ENCODE measurements at places on chromosomes 4 and X. TPM values are rescaled to one million over a fixed set of nuclear protein-coding genes. Genes with fewer than 3 reads are reported as not detected.
A peak's percentile ranks its signal among the peaks of the same experiment; 100 is the strongest.

- peak; percentile 90 for DNase-seq
These were observed 1393.4 kb upstream of the PCDH7 start for GRCh38 chr4:29326816-29327215.

Gene TXLNG
- 8.3 TPM for total RNA-seq

Gene HTN3
- total RNA-seq: not detected

Gene PNMA5
- not detected for total RNA-seq

GRCh38 chr4:6121276-6121850 is 79.0 kb downstream of the JAKMIP1 start:
- DNase-seq: no peak

DNA sequence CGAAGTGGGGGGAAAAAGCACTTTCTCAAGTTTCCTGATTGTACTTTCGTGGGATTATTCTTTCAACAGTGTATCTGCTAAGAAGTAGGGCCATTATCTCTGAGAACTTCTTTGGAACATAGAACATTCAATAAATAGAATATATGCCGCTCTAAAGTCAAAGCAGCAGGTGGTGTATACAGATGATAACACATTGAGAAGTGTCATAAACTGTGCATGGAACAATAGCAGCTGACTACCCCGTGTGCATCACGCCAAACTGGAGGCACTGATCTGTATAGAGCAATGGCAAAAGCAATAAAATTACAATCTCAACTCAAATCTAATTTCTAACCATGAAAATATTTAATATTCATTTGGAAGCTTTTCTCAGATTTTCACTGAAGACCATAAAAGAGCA is 175.3 kb downstream of the DCTD start:
- no peak for DNase-seq

DNA sequence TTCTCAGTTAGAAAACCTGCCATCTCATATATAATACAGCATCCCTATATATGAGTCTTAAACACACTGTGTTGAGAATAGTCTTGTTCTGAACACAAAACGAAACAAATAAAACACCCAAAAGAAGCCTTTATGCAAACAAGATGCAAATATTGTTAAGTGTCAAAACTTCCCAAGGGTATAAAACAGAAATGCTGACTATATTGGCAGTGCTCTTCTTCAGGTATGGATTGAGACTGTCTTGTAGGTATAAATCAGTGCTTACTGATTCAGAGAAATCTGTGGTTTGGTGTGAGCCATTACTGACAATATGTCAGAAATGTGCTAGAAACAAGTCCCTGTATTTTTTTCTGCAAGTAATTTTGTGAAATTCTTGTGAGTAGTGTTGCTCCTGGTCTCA is 82.8 kb upstream of the CTSO start:
- no peak for DNase-seq

Gene CSN1S1
- not detected for total RNA-seq

GRCh38 chrX:118459494-118459893 is 36.1 kb upstream of the DOCK11 start:
- DNase-seq: no peak

Gene DRP2
- 1.3 TPM for total RNA-seq

Gene TMEM271
- total RNA-seq: not detected

DNA sequence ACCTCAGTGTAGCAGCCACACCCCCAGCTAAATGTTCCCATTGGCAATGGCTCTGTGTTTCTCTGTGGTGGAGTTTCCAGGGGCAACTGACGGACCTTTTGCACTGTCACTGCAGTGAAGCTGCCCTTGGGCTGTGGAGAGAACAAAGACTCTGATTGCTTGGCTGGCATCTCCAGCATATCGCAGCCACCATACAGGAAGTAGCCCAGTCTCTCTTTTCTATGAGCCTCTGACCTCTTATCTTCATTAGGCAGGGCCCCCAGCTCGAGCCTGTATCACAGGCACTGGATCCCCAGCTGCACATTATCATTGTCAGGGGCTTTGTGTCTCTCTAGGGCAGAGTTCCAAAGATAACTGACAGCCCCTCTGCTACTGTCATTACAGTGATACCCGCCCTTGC is 483.5 kb downstream of the ARAP2 start:
- DNase-seq: no peak

DNA sequence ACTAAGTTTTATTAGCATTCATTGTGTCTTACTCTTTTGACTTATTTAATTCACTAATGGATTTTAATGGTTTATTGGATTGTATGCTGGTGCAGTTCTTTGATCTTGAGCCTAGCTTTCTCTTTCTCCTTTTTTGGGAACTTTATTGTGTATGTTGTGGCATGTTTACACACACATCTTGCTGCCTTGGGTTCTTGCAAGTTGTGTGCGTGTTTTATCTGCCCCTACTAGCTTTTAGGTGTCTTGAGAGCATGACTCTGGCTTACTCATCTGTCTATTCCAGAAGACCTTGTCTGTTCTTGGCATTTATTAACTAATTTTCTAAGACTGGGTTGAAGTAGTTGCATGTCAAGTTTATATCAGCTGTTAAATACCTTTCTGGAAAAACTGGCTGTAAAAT is 2.7 kb downstream of the TMEM165 start:
- DNase-seq: no peak

Gene HHIP
- 143 TPM for total RNA-seq

DNA sequence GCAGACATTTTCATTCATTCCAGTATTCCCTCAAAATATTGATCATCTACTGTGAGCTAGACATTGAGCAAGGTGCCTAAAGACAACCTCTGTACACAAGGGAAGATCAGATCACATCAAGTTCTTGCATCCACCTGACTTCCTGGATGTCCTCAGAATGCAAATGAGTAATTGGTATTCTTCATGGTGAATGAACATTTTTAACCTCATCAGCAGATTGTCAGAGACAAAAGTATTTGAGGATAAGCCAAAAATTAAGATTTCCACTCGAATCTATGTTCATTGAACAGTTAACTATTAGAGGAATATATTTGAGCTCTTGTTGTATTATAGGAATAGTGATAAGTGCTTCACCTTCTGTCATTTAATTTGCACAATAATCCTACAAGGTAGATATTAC is 1.3 kb downstream of the SMARCAD1 start:
- no peak for DNase-seq

Gene MGAT4D
- not detected for total RNA-seq

DNA sequence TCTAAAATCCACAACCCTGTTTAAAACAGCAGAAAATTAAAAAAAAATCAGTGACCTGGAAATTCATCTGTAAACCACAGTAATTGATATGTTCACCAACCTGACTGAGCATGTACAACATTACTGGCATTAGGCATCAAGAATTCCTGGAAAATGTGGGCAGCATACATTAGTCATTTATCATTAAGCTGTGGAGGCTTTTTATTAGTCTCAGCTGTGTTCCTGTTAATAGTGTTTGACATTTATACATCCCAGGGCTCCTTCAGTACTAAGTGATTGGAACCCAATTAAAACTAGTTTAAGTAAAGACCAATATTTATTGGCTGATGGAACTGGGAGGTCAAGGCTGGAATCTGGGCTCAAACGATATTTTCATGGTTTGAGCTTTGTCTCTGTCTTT is 227.3 kb upstream of the GIMD1 start:
- DNase-seq: no peak

DNA sequence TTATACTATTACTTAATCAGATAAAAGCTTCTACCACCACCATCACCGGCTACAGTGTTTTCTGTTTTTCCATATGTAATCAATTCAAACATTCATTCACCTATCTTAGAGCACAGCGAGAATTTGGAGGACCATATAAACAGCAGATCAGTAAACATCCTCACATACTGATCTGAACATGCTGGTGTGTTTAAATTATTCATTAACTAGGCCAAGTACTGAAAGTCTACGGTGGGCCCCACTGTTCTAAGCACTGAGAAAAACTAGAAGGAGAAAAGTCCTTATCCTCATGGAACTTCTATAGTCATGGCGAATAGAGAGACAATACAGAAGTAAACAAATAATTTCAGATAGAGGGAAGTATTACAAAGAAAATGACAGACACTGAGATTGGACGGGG is 176.6 kb downstream of the NR3C2 start:
- no peak for DNase-seq

GRCh38 chr4:37762294-37762990 is 64.0 kb upstream of the PGM2 start:
- no peak for DNase-seq

GRCh38 chr4:41485041-41485440 is 52.9 kb upstream of the LIMCH1 start:
- no peak for DNase-seq

GRCh38 chrX:78527263-78527662 is 131.9 kb downstream of the RTL3 start:
- DNase-seq: no peak

- no peak for DNase-seq
These were observed 57.6 kb upstream of the PPP2R3B start for GRCh38 chrX:444305-444704.

Gene TGIF2LX
- not detected for total RNA-seq

GRCh38 chrX:124506066-124506465 is 159.7 kb downstream of the SH2D1A start:
- no peak for DNase-seq

Gene SOWAHD
- total RNA-seq: not detected

GRCh38 chrX:76931518-76931917 is 504.0 kb downstream of the MAGEE1 start:
- no peak for DNase-seq

- no peak for DNase-seq
These were observed 177.5 kb downstream of the DCLK2 start for GRCh38 chr4:150255610-150256224.

GRCh38 chr4:107564326-107564725 is 155.7 kb downstream of the PAPSS1 start:
- no peak for DNase-seq

- no peak for DNase-seq
These were observed 2265.1 kb downstream of the PCDH7 start for GRCh38 chr4:32985256-32985655.

- DNase-seq: no peak
These were observed 197.0 kb downstream of the CAMK2D start for GRCh38 chr4:113564493-113564892.

Gene MAP9
- total RNA-seq: 2.0 TPM

Gene RTL9
- total RNA-seq: not detected

DNA sequence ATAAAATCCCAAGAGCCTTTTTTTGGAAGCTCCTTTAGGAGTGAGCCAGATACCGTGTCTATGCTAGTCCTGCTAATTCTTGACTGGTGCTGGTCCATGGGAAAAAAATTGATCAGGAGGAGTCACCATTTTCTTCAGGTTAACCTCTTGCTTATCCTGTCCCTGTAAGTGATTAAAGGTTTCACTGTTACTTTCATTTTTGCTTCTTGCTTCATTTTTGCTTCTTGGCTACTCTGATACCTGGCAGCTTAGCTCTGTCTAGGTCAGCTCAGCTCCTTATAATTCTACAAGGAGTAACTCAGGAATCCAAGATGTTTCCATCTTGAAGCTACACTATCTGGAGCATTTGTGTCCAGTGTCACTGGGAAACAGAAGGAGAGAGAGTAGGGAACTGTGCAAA is 45.7 kb downstream of the AFM start:
- no peak for DNase-seq

Gene NSG1
- total RNA-seq: 4.1 TPM

GRCh38 chr4:156820931-156821330 is 150.7 kb downstream of the PDGFC start:
- no peak for DNase-seq

DNA sequence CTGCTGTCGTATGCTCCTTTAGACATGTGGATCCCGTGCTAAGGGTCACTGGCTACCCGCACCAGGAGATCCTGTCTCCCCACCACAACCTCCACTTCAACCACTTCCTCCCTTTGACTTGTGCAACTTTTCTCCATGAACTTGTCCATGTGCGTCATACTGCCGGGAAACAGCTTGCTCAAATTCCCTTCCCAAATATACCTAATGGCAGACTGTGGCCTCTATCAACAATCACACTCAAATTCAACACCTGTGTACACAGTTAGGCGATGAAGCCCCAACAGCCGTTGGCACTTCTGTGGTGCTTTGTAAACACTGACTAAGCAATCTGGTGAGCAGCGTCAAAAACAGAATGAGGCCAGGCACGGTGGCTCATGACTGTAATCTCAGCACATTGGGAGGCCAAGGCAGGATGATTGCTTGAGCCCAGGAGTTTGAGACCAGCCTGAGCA is 49.5 kb downstream of the CD99L2 start:
- no peak for DNase-seq

Gene CXCL13
- not detected for total RNA-seq

DNA sequence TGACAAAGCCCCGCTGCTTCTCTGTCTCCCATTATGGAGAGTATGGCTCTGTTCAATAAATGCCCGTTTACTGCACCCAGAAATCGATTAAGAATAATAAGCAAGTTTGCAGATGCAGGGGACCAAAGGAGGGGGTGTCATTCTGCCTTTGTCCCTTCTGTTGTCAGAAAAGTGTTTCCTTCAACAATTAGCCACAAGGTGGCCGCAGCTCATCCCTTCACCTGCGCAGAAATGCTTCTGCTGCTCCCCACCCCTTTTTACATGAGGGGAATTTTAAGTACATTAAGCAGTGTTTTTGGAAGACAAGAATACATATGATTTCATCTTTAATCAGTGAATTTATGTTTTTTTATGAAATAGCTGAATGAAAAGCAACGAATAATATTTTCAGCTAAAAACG is 175.6 kb upstream of the ARX start:
- DNase-seq: no peak

- DNase-seq: no peak
These were observed 85.7 kb upstream of the PTPN13 start for GRCh38 chr4:86508436-86508835.

- DNase-seq: no peak
These were observed 394.0 kb upstream of the IGFBP7 start for GRCh38 chr4:57504139-57504538.
